Neural cell (in vitro differentiated cells): ENCODE measurements at places on chromosomes 11 and 22. TPM values are rescaled to one million over a fixed set of nuclear protein-coding genes. Genes with fewer than 3 reads are reported as not detected.

VPREB1 gene
- not detected in 2 replicates for polyA plus RNA-seq

RIBC2 gene
- polyA plus RNA-seq: not detected in 2 replicates

OR6A2 gene
- polyA plus RNA-seq: 0.05 TPM in 1 of 2 replicates, not detected in the other

PDE3B gene
- 13.1 and 13.8 TPM in 2 replicates for polyA plus RNA-seq

GPR83 gene
- polyA plus RNA-seq: 0.37 and 0.74 TPM in 2 replicates

C11orf42 gene
- not detected in 2 replicates for polyA plus RNA-seq

KRTAP5-9 gene
- polyA plus RNA-seq: not detected in 2 replicates

BATF2 gene
- not detected in 2 replicates for polyA plus RNA-seq

TMEM151A gene
- 5.3 and 8.4 TPM in 2 replicates for polyA plus RNA-seq
